GM12878 (cell line): ENCODE measurements at places on chromosomes 12 and 14.

DNA sequence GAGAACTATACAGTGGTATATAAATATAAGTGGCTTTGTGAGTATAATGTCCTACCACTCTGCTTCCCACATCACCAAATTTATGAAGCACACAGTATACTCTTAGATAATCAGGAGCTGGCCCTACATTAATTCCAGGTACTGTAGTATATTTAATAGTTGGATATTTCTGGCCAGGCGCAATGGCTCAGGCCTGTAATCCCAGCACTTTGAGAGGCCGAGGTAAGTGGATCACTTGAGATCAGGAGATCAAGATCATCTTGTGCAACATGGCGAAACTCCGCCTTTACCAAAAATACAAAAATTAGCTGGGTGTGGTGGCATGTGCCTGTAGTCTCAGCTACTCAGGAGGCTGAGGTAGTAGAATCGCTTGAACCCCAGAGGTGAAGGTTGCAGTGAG lies 104.0 kb downstream of the FOXA1 start:
- no peak for DNase-seq

GRCh38 chr14:67358924-67359774 lies 455 bp downstream of the ATP6V1D start:
- no peak for DNase-seq

DNA sequence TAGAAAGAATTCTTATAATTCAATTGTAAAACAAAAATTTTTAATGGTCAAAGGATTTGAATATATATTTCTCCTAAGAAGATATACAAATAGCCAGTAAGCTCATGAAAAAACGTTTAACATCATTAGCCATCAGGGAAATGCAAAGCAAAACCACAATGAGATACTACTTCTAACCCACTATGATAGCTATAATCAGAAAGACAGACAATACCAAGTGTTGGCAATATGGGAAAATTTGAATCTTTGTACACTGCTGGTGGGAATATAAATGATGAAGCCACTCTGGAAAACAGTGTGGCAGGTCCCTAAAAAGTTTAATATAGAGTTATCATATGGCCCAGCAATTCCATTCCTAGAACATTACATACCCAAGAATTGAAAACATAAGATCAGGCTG lies 25.4 kb downstream of the RALGAPA1 start:
- DNase-seq: no peak

- no peak for DNase-seq
Measured at GRCh38 chr12:59425798-59426197, 170.0 kb upstream of the SLC16A7 start.
